ENCODE measurements at places on chromosomes 2 and 18. TPM values are rescaled to one million over a fixed set of nuclear protein-coding genes. Genes with fewer than 3 reads are reported as not detected.

ACVR2A gene
- 22.9 TPM for total RNA-seq

DNA sequence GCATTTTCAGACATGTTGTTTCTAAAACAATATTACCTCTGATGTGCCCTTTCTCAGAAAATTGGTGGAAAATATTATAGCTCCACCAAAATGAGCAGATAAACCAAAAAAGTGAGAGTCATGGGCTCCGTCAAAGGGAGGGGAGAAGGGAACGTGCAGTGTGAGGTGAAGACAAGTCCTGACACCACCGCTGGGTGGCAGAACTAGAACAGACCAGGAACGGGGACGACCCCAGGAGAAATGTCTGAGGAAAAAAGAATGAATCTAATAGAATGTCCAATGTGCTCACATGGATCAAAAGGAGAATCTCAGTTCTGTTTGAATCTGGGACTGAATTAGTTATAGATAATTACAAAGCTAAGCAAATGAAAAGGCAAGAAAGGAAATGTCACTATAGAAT, 22.6 kb upstream of the BCL2 start:
- H3K4me3 ChIP-seq, result no peak overlapping the region
- peaks cover 5% of the 10 kb centered on the region for H3K4me1 ChIP-seq
- DNase-seq, result peak; percentile 53
- H3K36me3 ChIP-seq, result peaks cover 20% of the 10 kb centered on the region
- H3K27me3 ChIP-seq, result no peaks in the 10 kb centered on the region

KIAA2012 gene
- 0.08 TPM for total RNA-seq

- no peak for DNase-seq
- H3K4me1 ChIP-seq, result peaks cover 3% of the 10 kb centered on the region
- no peak overlapping the region for H3K27ac ChIP-seq
- H3K4me3 ChIP-seq, result no peak overlapping the region
- no peaks in the 10 kb centered on the region for H3K36me3 ChIP-seq
- H3K27me3 ChIP-seq, result peaks cover 10% of the 10 kb centered on the region
These were observed 3.6 kb upstream of the GPC1 start for GRCh38 chr2:240431661-240432424.

LINC00305 gene
- 16.4 TPM for total RNA-seq

DNA sequence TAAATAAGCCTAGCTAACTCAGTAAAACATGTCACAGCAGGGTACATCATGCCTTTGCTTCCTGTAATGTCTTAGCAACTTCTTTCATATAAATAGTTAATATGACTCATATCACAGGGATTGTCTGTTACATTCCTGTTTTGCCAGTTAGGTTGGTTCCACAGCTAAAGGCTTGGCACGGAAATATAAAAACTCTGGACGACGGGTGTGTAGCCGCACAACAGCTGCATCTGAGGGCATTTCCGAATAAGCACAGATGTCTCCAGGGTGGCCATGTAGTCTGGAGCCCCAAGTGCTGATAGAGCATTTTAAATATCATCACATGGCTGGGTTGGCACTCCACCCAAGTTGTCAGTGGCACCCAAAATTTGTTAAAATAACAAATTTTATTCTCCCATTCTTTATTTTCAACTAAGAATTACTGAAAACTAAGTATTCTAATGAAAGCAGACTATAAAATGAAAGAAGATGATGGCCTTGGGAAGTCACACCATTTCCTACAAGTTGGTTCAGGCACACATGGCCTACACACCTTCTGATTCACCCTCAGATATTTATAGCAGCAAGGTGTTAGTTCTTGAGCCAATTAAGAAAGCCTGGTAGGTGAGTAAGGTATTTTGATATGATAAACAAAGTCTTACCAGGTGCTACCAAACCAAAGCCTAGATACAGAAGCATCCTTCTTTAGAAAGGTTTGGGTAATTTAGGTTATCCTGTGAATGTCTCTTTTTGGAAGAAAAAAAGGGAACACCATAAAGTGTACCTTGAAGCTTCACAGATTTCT, 61.8 kb upstream of the STK17B start:
- H3K4me3 ChIP-seq, result no peak overlapping the region
- H3K27me3 ChIP-seq, result no peaks in the 10 kb centered on the region
- H3K27ac ChIP-seq, result no peak overlapping the region
- H3K4me1 ChIP-seq, result peaks cover under 1% of the 10 kb centered on the region
- peaks cover 7% of the 10 kb centered on the region for H3K36me3 ChIP-seq

GRCh38 chr2:64345998-64346397, 108.0 kb upstream of the LGALSL start:
- no peak overlapping the region for H3K4me3 ChIP-seq

C1QL2 gene
- total RNA-seq, result not detected

GRCh38 chr18:76518123-76518859, 23.2 kb upstream of the ZNF516 start:
- H3K27me3 ChIP-seq, result no peaks in the 10 kb centered on the region
- H3K4me3 ChIP-seq, result peak overlapping the region; percentile 90
- peaks cover 37% of the 10 kb centered on the region for H3K4me1 ChIP-seq
- DNase-seq, result peak; percentile 58
- H3K36me3 ChIP-seq, result no peaks in the 10 kb centered on the region
- H3K27ac ChIP-seq, result peak overlapping the region; percentile 97

DNA sequence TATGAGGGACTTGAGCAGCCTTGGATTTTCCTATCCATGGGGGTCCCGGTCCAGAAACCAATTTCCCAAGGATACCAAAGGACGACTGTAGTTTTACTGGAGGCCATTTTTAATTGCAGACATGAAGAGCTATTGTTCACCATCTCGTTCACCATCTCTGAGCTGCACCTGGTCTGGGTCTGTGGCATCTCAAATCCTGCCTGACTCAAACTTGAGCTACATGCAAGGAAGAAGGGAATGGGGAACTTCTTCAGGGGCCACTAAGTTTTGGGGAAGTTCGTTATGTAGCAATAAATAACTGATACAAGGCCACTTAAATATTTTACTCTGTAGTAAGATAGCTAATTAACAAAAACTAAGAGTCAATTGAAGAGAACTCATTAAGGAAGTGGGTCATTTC, 2.1 kb upstream of the SMCHD1 start:
- H3K36me3 ChIP-seq, result peaks cover 7% of the 10 kb centered on the region
- peaks cover 9% of the 10 kb centered on the region for H3K27me3 ChIP-seq
- H3K27ac ChIP-seq, result no peak overlapping the region
- peaks cover 20% of the 10 kb centered on the region for H3K4me1 ChIP-seq
- DNase-seq, result no peak

- no peaks in the 10 kb centered on the region for H3K36me3 ChIP-seq
- no peaks in the 10 kb centered on the region for H3K4me1 ChIP-seq
- no peak overlapping the region for H3K4me3 ChIP-seq
- DNase-seq, result no peak
- H3K27ac ChIP-seq, result no peak overlapping the region
- no peaks in the 10 kb centered on the region for H3K27me3 ChIP-seq
These were observed 43.9 kb downstream of the MARCHF4 start for GRCh38 chr2:216328347-216328746.

GRCh38 chr2:58553937-58554336, 312.8 kb upstream of the FANCL start:
- H3K36me3 ChIP-seq, result no peaks in the 10 kb centered on the region
- peak; percentile 12 for DNase-seq
- H3K4me1 ChIP-seq, result no peaks in the 10 kb centered on the region
- H3K27me3 ChIP-seq, result no peaks in the 10 kb centered on the region
- H3K27ac ChIP-seq, result no peak overlapping the region
- no peak overlapping the region for H3K4me3 ChIP-seq

DNA sequence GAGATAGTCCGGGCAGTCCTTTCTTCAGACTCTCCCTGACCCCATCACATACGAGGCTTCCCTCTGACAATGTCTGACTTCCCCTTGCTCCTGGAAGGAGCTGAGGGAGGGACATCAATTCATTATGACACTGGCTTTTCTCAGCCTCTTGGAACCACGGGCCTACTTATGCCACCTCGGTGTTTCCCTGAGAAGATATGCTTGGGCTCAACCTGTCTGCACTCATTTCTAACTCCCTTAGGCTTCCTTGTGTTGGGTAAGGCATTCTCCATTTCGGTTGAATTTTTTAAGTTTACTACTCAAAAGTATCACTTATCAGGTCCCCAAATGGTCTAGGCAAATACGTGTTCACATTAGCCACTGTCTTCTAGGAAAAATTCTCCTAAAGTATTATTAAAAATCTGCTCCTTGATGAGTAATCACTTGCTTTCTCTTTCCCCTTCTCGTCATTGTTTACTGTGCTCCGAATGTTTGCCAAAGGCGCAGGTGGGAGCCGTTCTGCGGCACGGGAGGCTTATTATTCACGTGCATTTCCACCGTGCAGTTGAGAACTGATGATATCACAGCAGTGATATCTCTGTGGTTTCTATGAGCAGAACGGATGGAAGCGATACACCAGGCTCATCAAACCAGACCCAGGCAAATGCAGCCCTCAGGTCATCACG, 33.1 kb downstream of the ARL4C start:
- H3K4me3 ChIP-seq, result no peak overlapping the region
- peaks cover 4% of the 10 kb centered on the region for H3K27me3 ChIP-seq
- H3K36me3 ChIP-seq, result no peaks in the 10 kb centered on the region
- peaks cover 2% of the 10 kb centered on the region for H3K4me1 ChIP-seq
- H3K27ac ChIP-seq, result no peak overlapping the region

GRCh38 chr2:54634564-54635511, 88.6 kb upstream of the EML6 start:
- H3K27me3 ChIP-seq, result peaks cover 49% of the 10 kb centered on the region
- H3K27ac ChIP-seq, result peak overlapping the region; percentile 90
- peaks cover 80% of the 10 kb centered on the region for H3K36me3 ChIP-seq

DNA sequence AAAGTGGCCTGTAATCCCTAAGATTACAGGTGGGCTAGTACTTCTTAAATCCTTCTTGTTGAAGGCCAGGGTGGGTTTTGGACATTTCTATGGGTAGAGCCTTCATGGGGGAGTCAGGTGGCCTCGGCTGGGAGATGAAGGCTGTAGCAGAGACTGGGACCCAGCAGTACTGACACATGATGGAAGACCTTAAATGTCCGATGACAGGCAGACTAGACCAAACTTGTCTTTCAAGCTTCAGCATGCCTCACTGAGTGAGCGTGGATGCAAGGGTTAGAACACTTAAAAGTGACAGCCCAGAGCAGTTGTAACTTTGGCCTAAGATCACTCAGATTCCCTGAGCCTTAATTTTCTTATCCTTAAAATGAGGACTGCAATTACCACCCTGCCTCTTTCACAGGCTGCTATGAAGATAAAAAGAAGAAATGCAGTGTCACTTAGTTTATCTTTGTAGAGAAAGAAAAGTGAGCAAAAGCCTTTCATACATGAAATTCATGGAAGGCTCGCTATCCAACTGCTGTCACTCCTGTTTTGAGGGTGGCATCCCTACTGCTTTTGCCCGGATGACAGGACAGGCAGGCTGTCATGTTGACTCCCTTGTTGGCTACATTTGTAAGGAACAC, 19.5 kb downstream of the PLEK start:
- H3K4me1 ChIP-seq, result no peaks in the 10 kb centered on the region
- H3K4me3 ChIP-seq, result no peak overlapping the region
- H3K36me3 ChIP-seq, result no peaks in the 10 kb centered on the region

- H3K4me1 ChIP-seq, result peaks cover 2% of the 10 kb centered on the region
- H3K36me3 ChIP-seq, result no peaks in the 10 kb centered on the region
- peaks cover 14% of the 10 kb centered on the region for H3K27me3 ChIP-seq
- no peak overlapping the region for H3K27ac ChIP-seq
These were observed 5.6 kb upstream of the HS6ST1 start for GRCh38 chr2:128324008-128324896.

DNA sequence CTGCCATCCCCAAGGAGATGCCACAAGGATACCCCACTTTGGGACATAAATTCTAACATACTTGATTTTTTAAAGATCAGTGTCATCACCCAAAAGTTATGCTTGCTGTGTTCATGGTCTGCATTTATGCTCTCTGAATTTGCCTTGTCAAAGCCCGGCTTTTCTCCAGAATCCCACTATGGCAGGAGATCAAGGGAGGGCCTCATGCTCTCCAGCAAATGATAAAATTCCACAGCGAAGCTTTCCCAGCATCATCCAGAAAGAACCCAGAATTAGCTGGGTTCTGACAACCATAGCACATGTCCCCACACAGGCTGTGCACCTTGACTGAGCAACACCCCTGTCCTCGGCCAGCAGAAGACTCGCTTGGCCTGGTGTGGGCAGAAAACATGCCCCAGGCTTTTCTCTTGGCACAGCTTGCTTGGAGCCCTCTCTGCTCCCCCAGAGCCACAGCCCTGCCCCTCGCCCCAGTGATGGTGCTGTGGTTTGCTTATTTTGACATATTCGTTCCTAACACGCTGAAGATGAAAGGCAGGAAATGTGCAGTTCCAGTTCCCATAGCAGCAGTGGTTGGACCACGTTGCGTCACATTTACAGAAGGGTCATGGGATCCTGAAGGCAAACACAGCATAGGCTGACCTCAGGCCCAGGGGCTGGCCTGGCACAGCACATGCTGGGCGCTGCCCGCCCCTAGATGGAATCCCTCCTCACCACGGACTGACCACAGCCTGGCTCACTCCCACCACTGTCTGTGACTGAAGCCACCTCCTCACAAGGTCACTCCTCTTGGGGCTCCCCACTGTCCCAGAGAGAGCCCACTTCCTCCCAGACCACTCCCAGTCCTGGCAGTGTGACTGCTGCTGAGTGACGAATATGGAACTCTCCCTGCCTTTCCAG, 14.1 kb upstream of the CHRNA1 start:
- peaks cover 3% of the 10 kb centered on the region for H3K36me3 ChIP-seq
- peaks cover 4% of the 10 kb centered on the region for H3K27me3 ChIP-seq
- no peak overlapping the region for H3K4me3 ChIP-seq
- peak overlapping the region; percentile 48 for H3K27ac ChIP-seq

DNA sequence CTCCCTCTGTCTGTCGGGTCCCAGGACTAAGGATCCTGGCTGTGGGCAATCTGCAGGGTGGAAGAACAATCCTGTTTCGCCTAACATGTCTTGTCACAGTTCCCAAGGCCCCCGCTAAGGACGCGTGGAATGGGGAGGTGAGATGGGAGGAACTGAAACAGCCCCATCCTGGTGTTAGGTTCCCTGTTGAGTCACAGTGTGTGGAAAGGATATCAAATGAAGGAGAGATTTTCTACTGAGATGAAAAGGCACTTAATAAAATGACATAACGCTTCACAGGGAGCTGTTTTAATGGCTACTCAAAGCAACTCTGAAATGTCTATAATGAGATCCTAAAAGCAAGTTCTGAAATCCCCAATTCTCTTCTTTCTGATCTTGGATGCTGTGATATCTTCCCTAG, 52.5 kb downstream of the RAB31 start:
- DNase-seq, result no peak
- peaks cover 4% of the 10 kb centered on the region for H3K27me3 ChIP-seq
- no peak overlapping the region for H3K27ac ChIP-seq
- peaks cover 15% of the 10 kb centered on the region for H3K36me3 ChIP-seq
- H3K4me1 ChIP-seq, result peaks cover 19% of the 10 kb centered on the region
- no peak overlapping the region for H3K4me3 ChIP-seq

ACMSD gene
- not detected for total RNA-seq

Measured in endothelial cell (in vitro differentiated cells).